T-helper 17 cell (primary cell): ENCODE measurements at places on chromosomes 5 and 9. TPM values are rescaled to one million over a fixed set of nuclear protein-coding genes. Genes with fewer than 3 reads are reported as not detected.

DNA sequence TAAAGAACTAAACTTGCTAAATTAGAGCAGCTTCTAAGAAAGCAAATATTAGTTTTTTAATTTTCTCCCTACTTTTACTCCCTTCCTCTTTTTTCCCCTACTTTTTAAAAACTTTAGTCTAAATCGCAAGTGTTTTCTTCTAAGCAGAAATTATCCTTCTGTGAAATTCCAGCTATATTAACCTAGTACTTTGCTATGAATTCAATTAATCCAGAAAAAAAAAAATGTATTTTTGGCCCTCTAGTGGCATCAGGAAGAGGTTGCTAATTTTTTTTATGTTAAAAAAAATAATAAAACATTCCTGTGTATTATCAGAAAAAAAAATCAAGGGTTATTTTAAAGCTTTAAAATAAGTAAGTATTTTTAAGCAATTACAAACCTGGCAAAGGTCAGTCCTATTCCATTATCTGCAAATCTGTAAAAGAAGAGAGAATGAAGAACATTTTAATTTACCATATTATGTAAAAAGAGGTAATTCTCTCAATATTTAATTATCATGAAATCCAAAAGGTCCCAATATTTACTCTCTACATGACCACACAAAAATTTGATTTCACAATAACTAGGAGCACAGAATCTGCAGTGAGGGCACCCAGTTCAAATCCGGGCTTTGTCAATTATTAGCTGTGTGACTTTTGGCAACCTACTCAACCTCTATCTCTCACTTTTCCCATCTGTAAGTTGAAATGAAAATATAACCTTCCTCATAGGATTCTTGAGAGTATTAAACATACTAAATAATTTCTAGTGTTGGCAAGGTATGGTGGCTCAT, 52.0 kb downstream of the CEMIP2 start:
- no peaks in the 10 kb centered on the region for H3K27me3 ChIP-seq
- H3K4me1 ChIP-seq = peaks cover 15% of the 10 kb centered on the region
- peak overlapping the region; percentile 66 for H3K27ac ChIP-seq
- H3K36me3 ChIP-seq = peaks cover 13% of the 10 kb centered on the region
- H3K4me3 ChIP-seq = no peak overlapping the region
- DNase-seq = no peak

- no peak overlapping the region for H3K4me3 ChIP-seq
- peaks cover 26% of the 10 kb centered on the region for H3K27me3 ChIP-seq
Observed at GRCh38 chr5:60836131-60836530, 7.9 kb downstream of the ELOVL7 start.

DNA sequence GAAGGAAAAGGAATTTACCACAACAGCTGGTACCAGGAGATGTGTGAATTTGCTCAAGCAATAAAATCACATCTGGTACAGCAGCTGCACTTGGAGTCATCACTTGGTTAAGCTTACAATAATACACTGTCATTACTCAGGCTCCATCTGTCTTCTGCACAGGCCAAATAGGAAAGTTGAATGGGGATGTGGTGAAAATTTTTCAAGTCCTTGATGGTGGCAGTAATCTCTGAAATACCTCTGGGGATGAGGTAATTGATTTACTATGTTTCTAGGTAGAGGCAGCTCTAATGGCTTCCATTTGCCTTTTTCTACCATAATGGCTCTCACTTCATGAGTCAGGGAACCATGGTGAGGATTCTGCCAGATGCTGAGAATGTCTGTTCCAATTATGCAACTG, 206.8 kb upstream of the ATP10B start:
- no peak overlapping the region for H3K27ac ChIP-seq
- DNase-seq = no peak
- no peaks in the 10 kb centered on the region for H3K4me1 ChIP-seq
- no peaks in the 10 kb centered on the region for H3K27me3 ChIP-seq
- no peak overlapping the region for H3K4me3 ChIP-seq
- no peaks in the 10 kb centered on the region for H3K36me3 ChIP-seq

- DNase-seq = no peak
- H3K27ac ChIP-seq = peak overlapping the region; percentile 16
- no peaks in the 10 kb centered on the region for H3K27me3 ChIP-seq
- no peak overlapping the region for H3K4me3 ChIP-seq
- H3K36me3 ChIP-seq = no peaks in the 10 kb centered on the region
Observed at GRCh38 chr5:58937031-58937681, 354.3 kb downstream of the RAB3C start.

GRCh38 chr9:292915-293314, 78.2 kb downstream of the DOCK8 start:
- H3K27me3 ChIP-seq = no peaks in the 10 kb centered on the region
- H3K4me1 ChIP-seq = peaks cover 31% of the 10 kb centered on the region
- DNase-seq = no peak
- H3K36me3 ChIP-seq = peaks cover 11% of the 10 kb centered on the region

DNA sequence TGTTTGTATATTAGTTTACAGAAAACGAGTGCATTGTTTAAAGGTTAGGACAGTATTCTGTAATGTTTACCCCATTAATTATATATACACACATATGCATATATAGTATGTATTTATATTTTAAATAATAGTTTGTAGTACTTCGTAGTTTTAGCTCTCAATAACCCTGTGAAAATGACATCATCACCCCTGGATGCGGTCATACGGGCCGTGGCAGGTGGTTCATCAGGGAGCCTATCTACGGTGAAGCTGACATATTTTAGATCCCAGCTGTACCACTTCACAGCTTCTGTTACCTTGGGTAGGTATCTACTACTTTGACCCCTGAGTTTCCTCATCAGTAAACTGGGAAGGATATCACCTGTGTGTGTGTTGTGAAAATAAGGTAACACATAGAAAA, 87.1 kb downstream of the NR3C1 start:
- no peak overlapping the region for H3K27ac ChIP-seq
- peaks cover 4% of the 10 kb centered on the region for H3K36me3 ChIP-seq
- no peak for DNase-seq

Gene IFNA21
- not detected for total RNA-seq

Gene DOCK2
- total RNA-seq = 284 TPM
